Astrocyte (in vitro differentiated cells and primary cell): ENCODE measurements at places on chromosomes 1 and 21. TPM values are rescaled to one million over a fixed set of nuclear protein-coding genes. Genes with fewer than 3 reads are reported as not detected.

GRCh38 chr1:76682138-76682537 is 185.1 kb upstream of the ST6GALNAC5 start:
- no peak for DNase-seq

DNA sequence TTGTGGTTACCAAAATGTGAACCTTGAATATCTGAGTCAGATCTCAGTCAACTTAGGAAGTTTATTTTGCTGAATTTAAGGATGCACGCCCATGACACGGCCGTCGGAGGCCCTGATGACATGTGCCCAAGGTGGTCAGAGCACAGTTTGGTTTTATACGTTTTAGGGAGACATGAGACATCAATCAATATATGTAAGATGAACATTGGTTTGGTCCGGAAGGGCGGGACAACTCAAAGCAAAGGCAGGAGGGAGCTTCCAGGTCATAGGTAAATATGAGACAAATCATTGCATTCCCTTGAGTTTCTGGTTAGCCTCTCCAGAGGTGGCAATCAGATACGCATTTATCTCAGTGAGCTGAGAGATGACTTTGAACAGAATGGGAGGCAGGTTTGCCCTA is 1.0 kb upstream of the PRMT2 start:
- no peak for DNase-seq

DNA sequence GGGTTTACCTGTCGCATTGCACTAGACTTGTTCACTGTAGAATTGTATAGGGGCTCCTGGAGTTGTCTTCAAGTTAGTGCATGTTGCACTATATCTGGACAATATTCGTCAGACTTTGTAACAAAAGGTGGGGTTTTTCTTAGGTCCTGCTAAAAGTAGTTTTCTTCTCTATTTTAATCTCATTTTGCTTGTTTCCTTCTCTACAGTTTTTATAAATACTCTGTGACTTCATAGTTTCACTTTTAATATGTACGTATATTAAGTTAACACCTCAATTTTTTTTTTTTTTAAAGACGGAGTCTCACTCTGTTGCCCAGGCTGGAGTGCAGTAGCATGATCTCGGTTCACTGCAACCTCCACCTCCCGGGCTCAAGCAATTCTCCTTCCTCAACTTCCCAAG is 26.5 kb upstream of the MRPS6 start:
- no peak for DNase-seq

DNA sequence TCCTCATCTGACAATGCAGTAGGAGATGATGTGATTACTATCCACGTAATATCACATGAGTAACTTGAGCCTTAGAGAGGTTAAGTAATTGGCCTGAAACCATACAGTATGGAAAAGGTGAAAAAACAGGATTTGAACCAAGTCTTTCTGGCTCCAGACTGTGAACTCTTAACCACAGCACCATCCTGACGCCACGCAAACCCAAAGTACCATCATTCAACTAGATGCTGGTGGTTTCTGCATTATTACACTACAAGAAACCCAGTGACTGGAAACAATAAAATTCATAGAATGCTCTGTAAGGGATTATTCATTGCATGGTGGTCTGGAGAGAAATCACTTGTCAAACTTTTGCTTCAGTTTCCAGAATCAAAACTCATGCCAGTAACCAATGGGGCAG is 90.7 kb downstream of the MAB21L3 start:
- peak; percentile 59 for DNase-seq

- DNase-seq: no peak
These were observed 659.9 kb downstream of the LTN1 start for GRCh38 chr21:28332796-28333195.

- no peak for DNase-seq
These were observed 5.0 kb downstream of the STX12 start for GRCh38 chr1:27778056-27778455.

DNA sequence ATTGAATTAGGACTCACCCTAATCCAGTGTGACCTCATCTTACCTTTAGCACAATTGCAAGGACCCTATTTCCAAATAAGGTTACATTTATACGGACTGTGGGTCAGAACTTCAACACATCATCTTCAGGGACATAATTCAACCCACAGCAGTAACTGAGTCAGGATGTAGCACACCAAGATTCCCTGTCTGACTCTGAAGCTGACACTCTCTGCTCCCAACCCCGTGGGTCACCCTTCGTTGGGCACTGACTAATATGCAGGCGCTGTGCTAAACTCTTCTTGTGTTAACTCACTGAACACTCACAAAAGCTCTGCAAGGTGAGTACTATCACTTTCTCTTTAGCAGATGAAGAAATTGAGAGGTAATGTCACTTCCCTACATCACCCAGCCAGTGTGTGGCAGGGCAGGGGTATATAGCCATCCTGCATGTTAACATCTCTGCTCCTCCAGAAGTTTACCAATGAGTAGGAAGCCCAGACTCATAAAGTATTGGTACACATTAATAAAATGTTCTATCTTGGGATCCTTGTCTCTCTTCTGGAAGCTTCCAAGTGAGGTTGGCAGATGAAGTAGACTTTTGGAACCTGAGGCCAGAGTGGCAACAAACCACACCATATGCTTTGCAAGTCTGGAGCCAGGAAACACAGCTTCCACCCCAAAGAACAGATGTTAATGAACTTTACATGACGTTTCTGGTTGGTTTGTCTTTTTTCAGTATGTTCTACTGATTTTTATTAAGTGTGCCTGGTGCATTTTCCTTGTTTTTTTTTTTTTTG is 139.2 kb upstream of the KLHDC7A start:
- no peak for DNase-seq

- DNase-seq: no peak
These were observed 443.4 kb upstream of the RGS18 start for GRCh38 chr1:191714845-191715244.

DNA sequence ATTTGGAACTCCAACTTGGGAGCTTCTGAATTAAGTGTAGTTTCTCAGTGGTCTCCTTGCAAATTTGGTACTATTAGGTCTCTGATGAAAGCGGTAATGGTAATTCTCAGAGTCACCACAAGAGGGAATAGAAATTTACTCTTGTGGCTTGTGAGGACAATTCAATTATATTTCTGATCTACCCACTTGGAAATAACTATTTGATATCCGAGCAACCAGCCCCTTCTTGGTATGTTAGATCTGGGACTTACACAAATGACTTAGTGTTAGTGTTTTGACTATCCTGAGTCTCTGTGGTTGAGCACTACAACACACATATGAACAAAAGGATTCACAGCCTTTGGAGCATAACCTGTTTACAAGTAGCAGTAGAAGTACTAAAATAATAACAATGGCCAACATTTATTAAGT is 68.1 kb downstream of the RPS6KA1 start:
- DNase-seq: peak; percentile 39

DNA sequence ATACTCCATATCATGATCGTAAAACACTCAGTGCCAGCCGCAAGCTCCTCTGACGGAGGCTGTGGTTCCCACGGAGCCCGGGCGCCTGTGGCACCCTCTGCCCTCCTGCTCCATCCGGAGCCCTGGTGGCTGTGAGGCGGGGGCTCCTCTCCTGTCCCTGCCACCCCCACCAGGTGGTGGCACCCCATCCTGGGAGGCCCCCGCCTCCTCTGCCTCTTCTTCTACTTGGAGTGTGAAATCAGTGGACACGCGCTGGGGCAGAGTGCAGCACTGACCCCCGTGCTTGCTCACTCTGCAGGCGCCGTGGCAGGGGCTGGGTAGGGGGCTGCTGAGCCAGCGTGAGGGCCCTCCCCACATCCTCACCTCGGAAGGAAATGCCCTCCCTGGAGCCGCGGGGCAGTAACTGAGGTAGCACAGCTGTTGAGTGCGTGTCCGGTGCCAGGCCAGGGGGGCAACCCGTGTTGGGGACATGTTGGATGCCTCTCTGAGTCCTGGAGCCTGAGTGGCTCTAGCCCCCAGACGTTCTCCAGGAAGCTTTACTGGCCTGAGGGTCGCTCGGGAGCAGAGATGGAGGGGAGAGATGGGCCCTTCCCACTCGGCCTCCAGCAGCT is 58.7 kb upstream of the ABCG1 start:
- DNase-seq: no peak

- DNase-seq: no peak
These were observed 4.8 kb upstream of the C8A start for GRCh38 chr1:56849750-56850149.

- DNase-seq: peak; percentile 47
These were observed 110.8 kb upstream of the ADGRL4 start for GRCh38 chr1:79117376-79117775.

DNA sequence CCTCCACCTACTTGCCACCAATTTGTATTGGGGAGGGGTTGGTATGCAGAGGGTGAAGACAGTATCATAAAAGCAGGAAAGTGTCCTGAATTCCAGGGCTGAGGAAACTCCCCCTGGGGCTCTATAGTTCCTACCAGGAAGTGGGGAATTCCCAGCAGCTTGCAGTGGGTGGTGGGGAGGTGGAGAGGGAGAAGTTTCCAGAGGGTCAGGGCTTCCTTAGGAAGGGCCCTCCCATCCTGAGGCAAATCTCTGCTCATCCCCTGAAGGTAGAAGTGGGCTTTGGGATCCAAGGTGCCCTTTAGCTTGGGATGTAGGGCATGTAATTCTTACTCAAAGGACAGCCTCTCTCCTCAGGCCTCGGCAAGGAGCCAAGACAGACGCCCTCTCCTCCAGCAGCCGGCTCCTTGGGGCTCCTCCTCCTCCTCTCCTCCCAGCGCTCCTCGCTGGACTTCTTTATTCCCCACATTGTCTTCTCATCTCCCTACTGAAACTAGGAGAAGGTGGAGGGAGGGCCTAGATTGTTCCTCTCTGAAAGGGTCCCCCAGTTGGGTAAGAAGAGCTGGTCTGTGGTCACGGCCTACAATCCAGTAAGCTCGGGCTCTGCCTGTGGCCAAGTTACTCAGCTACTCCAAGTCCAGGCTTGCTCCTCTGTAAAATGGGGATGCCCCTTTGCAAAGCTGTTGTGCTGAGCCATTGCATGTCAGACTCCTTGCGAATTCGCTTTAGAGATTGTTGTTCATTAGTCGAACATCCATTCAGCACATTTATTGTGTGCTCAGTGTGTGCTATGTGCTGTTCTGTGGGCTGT is 17.9 kb upstream of the CSF1 start:
- no peak for DNase-seq

DNA sequence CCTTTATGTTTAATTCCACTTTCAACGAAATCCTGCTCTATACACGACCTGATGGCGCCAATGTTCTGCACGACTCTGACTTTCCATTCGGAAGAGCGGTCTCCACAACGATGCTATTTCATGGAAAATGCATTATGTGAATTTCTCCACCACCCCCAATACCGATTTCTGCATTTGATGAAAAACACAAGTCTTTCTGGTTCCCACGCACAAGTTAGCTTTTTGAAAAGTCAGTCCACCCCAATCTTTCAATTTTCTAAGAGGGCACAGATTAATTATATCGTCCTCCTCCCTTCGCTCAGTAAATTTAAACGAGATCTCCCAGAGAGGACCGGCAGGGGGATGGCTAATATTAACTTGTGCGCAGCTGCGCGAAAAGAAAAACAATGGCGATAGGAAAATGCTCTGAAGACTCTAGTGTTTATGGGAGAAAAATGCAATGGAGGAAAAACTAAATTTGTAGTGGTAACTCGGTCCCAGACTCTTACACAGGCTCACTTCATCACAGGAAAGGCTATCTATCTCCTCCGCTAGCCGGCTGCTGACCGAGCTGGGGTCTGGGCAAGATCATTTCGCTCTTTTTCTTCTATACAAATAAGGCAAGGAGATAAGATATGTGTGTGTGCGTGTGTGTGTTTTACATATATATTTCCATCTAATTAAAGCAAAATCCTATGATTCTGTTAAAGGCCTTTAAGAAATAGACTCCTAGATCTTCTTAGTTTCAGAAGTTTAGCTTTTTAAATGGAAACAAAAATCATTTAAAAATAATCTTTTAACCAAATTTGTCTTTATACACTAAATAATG is 1.2 kb upstream of the LHX8 start:
- no peak for DNase-seq

DNA sequence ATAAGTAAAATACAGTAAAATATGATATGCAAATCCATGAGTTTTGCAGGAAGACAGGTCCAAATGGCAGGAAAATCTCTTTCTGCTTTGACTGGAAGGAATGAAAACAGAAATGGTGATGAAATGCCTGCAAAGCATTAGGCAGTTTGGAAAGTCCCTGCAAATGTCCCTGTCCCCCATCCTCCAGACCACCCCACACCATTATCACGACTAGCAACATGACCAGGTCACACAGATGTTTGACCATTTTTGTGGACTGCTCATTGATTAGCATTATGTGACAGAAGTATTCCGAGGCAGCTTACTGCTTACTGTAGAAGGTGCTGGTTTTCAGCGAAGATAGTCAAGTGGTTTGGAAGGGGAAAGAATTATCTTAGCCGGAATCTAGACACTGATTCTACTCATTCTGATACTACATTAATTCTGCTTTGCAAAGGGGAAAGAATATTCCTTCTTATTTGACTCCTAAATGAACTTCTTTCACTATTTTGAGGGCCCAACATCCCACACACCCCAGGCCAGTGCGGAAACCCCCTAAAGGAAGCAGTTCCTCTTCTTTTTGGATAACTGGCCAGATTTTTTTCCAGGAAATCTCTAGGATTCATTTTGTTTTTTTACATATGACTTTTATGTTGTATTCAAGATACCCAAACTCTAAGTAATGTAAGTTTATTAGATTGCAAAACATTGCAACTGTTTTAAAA is 9.5 kb upstream of the CR2 start:
- no peak for DNase-seq

GRCh38 chr1:108889706-108890384 is 13.1 kb downstream of the GPSM2 start:
- DNase-seq: no peak

The ANGPTL1 gene
- 4.1 and 5.7 TPM in 2 replicates for total RNA-seq

The OR10J1 gene
- not detected in 2 replicates for total RNA-seq

The RAB25 gene
- total RNA-seq: 0.99 and 3.1 TPM in 2 replicates

The CFHR5 gene
- total RNA-seq: not detected in 2 replicates

The SLC37A1 gene
- total RNA-seq: 5.8 and 6.9 TPM in 2 replicates

The DRAXIN gene
- 0.79 and 1.7 TPM in 2 replicates for total RNA-seq

The RSPH1 gene
- total RNA-seq: 0.43 TPM in 1 of 2 replicates, not detected in the other

The LINGO4 gene
- total RNA-seq: not detected in 2 replicates

The LDLRAD1 gene
- not detected in 2 replicates for total RNA-seq

The LMNA gene
- 429 and 464 TPM in 2 replicates for total RNA-seq

The ROR1 gene
- total RNA-seq: 38.3 and 40.5 TPM in 2 replicates
